Left ventricle myocardium inferior (tissue), 1 donor: ENCODE measurements at places on chromosomes 5 and 9. TPM values are rescaled to one million over a fixed set of nuclear protein-coding genes. Genes with fewer than 3 reads are reported as not detected.

SLC46A2 gene
- not detected for total RNA-seq

CNTNAP3 gene
- 9.9 TPM for total RNA-seq

UBE2QL1 gene
- 25.5 TPM for total RNA-seq

EXOSC3 gene
- total RNA-seq: 15.9 TPM

INSL4 gene
- total RNA-seq: not detected

ZFYVE16 gene
- 36.9 TPM for total RNA-seq

CCIN gene
- total RNA-seq: not detected

MORN5 gene
- not detected for total RNA-seq

GALT gene
- 51.5 TPM for total RNA-seq

SLC6A3 gene
- not detected for total RNA-seq

GTF3C4 gene
- total RNA-seq: 8.4 TPM

UAP1L1 gene
- 11.5 TPM for total RNA-seq

PNPLA7 gene
- total RNA-seq: 9.0 TPM

- no peak for DNase-seq
These were observed 61.6 kb upstream of the RPL26L1 start for GRCh38 chr5:172897481-172898217.

GRCh38 chr9:107779731-107780130 is 290.2 kb upstream of the KLF4 start:
- no peak for DNase-seq

- no peak for DNase-seq
These were observed 37.4 kb downstream of the RASGEF1C start for GRCh38 chr5:180171568-180172094.

- no peak for DNase-seq
These were observed 5.3 kb upstream of the ARHGEF37 start for GRCh38 chr5:149576021-149576420.

GRCh38 chr5:21085791-21086190 is 1097.8 kb upstream of the CDH18 start:
- no peak for DNase-seq

DNA sequence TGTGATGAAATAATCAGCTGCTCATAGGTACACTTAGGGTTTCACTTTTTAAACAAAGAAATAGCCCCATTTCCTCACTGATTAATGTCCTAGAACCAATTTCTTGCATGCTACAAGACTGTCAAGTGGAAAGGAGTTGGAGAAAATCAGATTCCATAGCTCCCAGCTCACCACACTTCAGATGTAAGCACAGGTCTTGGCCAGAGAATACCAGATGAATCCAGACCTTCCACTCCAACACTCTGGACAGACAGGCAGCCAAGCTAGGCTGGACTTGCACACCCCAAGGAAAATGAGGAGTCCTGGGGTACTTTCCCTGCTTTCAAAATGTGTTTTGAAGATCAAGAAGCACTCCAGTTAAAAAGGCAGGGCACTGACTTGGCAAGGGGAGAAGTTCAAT is 68.5 kb downstream of the KLHL3 start:
- DNase-seq: no peak

GRCh38 chr5:59034498-59035186 is 451.8 kb downstream of the RAB3C start:
- DNase-seq: no peak

- DNase-seq: no peak
These were observed 419.4 kb downstream of the MTRR start for GRCh38 chr5:8288334-8288733.

- no peak for DNase-seq
These were observed 220.8 kb downstream of the DIRAS2 start for GRCh38 chr9:90421786-90422185.

- no peak for DNase-seq
These were observed 25.9 kb downstream of the SLC1A3 start for GRCh38 chr5:36632363-36632664.

DNA sequence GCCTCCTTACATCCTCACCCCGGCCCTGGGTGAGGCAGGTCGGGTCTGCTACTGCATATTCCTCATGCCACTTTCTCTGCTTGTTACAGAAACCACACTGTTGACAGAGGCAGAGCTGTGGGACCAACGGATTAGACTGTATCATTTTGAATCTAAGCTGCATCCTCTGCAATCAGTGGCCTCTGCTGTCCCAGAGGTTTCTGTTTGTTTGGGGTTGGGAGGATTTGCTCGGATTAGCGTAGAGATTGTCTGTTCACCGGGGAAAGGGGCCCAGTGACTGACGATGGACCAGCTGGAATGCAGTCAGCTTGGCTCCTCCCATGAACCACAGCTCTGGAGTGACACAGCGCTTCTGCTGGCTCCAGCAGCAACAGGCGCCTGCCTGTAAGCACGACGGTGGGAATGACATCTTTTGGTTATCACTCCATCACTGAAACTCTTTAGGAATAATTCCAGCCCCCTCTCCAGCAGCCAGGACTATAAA is 37.3 kb upstream of the ADRA1B start:
- peak; percentile 72 for DNase-seq

DNA sequence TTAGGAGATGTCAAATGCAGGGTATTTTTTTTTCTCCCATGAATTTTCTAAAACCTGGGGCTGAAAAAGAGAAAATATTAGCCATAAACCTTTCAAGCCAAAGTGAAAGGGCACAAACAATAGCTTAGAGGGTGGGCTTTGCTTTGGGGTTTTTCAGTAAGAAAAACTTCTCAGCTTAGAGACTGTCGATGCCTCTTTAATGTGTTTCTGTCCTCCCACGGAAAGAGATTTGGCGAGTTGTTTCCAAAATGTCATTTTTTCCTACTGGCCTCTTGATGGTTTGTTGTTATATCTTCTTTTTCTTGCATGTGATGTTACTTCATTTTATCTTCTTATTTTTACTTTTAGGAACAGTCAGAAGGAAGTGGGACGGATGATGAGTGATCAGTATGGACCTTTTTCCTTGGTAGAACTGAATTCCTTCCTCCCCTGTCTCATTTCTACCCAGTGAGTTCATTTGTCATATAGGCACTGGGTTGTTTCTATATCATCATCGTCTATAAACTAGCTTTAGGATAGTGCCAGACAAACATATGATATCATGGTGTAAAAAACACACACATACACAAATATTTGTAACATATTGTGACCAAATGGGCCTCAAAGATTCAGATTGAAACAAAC is 177.3 kb downstream of the SMARCA2 start:
- DNase-seq: no peak

DNA sequence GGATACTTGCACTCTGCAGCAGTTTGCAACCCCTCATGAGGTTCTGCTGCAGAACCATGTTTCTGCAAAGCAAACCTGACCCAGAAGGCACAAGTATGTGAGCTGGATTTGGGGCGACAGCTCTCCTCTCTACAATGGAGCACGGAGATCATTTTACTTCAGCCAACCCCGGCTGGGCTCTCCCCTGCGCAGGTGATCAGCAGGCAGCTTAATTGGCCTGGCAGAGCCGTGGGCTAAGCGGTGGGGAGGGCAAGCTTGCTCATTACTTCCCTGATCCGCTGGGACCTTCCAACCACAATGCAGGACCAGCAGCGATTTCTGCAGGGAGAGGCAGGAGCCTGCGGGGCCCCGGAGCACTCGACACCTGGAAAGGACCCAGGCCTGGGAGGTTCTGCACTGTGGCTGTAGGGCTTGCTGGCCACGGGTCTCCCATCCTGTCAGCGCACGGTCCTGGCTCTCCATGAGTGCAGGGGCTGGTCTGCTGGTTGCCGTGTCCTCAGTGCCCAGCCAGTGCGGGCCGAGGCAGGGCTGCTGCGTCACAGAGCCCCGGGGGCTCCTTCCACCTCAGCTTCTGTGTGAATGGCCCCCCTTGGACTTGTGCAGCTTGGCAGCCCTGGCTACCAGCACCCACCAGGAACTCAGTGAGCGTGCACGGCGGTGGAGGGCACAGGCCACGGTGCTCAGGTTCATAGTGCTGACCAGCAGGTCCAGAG is 51.8 kb upstream of the RAPGEF1 start:
- DNase-seq: no peak

GRCh38 chr5:84228266-84228665 is 156.4 kb downstream of the EDIL3 start:
- DNase-seq: no peak

- peak; percentile 56 for DNase-seq
These were observed 24.0 kb downstream of the ADAMTSL2 start for GRCh38 chr9:133558191-133559126.

GRCh38 chr5:151670953-151671636 is 15.6 kb downstream of the SPARC start:
- DNase-seq: no peak

DNA sequence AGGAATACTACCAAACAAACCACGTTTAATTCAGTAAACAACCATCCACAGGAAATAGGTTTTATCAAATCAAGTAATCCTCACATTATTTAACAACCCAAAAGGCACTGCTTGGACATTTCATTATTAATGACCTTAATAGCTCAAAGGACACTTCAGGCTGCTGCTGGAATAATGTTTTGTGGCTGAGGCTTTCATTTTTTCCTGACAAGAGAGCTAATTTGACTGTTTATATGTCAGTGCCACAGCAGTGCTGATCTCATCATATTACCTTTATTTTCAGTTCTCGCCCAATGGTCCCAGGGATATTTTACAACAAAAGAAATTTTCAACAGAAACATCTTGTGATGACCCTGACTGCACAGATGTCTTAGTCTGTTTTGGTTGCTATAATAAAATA is 589.8 kb upstream of the GRAMD2B start:
- no peak for DNase-seq

DNA sequence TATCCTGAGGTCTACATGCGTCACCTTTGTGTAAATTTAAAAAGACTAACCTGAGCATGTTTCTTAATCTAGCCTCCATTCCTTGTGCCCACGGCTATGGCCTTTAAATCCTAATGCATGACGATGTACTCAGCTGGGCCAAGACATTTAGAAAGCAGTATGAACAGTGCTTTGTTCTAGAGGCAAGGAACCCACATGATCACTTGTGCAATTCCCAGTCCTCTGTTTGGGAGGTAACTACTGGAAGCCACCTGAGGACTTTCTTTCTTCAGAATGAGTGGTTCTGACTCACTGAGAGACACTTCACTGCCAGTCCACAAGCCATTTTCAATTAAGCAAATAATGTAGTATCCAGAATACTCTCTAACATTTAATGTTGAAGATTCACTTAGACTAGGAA is 181.3 kb downstream of the RAB3C start:
- no peak for DNase-seq

- no peak for DNase-seq
These were observed 127.2 kb downstream of the OLFM1 start for GRCh38 chr9:135214706-135215105.

GRCh38 chr9:113603773-113604172 is 140.2 kb downstream of the RGS3 start:
- DNase-seq: no peak

- DNase-seq: no peak
These were observed 101.4 kb downstream of the PPARGC1B start for GRCh38 chr5:149831492-149831891.

DNA sequence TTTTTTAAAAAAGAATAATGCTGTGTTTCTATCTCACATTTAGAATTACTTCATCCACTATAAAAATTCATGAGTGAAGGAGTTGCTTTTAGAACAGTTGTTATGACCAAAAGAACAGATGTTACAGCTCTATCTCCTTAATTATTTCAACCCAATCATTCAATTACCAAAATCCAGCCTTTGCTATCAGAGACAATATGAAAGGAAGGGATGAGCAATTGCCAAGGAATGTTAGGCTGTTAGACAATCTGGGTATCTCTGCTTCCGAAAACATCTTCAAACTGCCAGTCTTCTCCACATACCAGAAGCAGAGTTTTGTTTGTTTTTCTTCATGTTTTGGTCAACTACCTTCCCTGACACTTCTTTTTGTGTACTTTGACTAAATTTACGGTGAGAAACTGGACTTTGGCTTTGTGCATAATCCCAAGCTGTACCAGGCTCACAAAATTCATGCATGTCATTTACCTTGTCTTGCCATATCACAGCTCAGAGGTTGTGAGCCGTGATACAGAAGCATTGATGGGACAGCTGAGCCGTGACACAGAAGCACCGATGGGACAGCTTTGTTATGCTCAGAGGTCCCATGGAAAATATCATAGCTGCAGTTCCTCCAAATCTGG is 405.5 kb downstream of the KIF4B start:
- no peak for DNase-seq

GRCh38 chr5:27437594-27438200 is 399.3 kb upstream of the CDH9 start:
- no peak for DNase-seq

DNA sequence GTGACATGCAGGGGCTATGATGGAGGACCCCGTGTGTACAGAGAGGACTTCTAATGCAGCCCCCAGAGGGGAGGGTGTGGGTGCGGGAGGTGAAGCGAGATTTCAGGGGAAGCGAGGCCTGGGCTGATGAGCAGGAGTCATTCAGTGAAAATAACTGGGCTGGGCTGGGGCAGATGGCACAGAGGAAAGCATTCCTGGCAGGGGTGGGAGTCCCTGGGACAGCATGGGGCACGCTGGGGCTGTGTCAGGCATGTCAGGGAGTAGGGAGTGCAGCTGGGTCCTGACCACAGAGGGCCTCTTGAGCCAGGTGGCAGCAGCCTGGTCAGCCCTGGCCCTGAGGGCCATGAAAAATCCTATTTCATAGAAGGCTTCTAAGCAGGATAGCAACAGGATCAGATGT is 36.6 kb downstream of the COL15A1 start:
- no peak for DNase-seq
